ENCODE measurements at places on chromosomes 7 and 10. TPM values are rescaled to one million over a fixed set of nuclear protein-coding genes. Genes with fewer than 3 reads are reported as not detected.

- H3K36me3 ChIP-seq = no peaks in the 10 kb centered on the region
- DNase-seq = no peak
- no peak overlapping the region for H3K27ac ChIP-seq
Observed at GRCh38 chr10:23280419-23281043, 64.1 kb downstream of the C10orf67 start.

- H3K4me1 ChIP-seq = peaks cover 33% of the 10 kb centered on the region
- H3K27me3 ChIP-seq = no peaks in the 10 kb centered on the region
- no peak overlapping the region for H3K4me3 ChIP-seq
- no peak for DNase-seq
- H3K36me3 ChIP-seq = no peaks in the 10 kb centered on the region
Observed at GRCh38 chr10:78515038-78515872, 481.6 kb downstream of the RPS24 start.

- H3K36me3 ChIP-seq = peaks cover 3% of the 10 kb centered on the region
- peaks cover 17% of the 10 kb centered on the region for H3K4me1 ChIP-seq
- no peak overlapping the region for H3K4me3 ChIP-seq
Observed at GRCh38 chr7:158707610-158708009, 3.0 kb upstream of the NCAPG2 start.

- H3K27ac ChIP-seq = no peak overlapping the region
- H3K4me1 ChIP-seq = no peaks in the 10 kb centered on the region
- no peak for DNase-seq
Observed at GRCh38 chr10:50528206-50528605, 95.5 kb downstream of the SGMS1 start.

DNA sequence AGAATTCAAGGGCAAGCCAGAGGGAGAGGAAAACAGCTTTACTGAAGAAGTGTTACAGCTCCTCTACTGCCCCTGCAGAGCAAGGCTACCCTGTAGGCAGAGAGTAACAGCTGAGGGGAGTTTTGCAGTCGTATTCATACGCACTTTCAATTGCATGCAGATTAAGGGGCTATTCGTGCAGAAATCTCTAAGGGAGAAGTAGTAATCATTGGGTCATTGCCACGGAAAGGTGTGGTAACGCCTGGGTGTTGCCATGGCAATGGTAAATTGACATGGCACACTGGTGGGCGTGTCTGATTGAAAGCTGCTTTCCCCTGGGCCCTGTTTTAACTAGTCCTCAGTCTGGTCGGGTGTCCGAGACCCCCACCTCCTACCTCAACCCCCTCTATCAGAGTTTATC is 227.2 kb downstream of the NSUN6 start:
- H3K4me3 ChIP-seq = no peak overlapping the region
- DNase-seq = no peak

DNA sequence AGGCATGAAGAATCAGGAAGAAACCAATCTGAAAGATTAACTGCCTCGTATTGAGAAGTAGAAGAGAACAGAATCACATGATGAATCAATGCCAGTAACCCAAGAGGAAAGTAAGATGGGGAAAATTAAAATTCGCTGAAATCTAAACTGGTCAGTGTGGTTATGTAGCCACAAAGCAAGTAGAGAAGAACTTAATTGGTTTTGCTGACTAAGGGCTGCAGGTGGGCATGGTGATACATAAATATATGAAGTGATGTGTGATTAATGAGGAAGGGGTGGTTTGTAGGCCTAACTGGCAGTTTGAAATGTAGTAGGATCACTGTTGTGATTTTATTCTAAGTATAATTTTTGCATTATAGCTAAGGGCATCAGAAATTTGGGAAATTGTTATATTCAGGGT is 83.5 kb upstream of the LRRTM3 start:
- no peaks in the 10 kb centered on the region for H3K4me1 ChIP-seq
- no peak for DNase-seq
- no peak overlapping the region for H3K27ac ChIP-seq
- H3K4me3 ChIP-seq = no peak overlapping the region

GRCh38 chr10:15856328-15857015 is 3.8 kb downstream of the MINDY3 start:
- no peak for DNase-seq
- peaks cover 4% of the 10 kb centered on the region for H3K4me1 ChIP-seq
- peaks cover 3% of the 10 kb centered on the region for H3K36me3 ChIP-seq
- H3K27me3 ChIP-seq = no peaks in the 10 kb centered on the region
- no peak overlapping the region for H3K27ac ChIP-seq
- no peak overlapping the region for H3K4me3 ChIP-seq

DNA sequence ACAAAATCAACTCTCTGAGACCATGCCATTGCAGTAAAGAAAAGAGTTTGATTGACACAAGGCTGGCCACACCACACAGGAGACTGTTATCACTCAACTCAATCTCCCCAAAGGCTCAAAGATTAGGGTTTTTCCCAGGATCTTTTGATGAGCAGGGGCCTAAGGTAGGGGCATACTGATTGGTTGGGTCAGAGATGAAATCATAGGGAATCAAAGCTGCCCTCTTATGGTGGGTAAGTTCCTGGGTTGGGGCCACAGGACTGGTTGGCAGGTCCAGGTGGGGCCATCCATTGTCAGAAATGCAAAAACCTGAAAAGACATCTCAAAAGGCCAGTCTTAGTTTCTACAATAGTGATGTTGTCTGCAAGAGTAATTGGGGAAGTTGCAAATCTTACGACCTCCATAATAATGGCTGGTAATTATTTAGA is 91.6 kb downstream of the AKR1D1 start:
- DNase-seq = no peak
- H3K36me3 ChIP-seq = no peaks in the 10 kb centered on the region

DNA sequence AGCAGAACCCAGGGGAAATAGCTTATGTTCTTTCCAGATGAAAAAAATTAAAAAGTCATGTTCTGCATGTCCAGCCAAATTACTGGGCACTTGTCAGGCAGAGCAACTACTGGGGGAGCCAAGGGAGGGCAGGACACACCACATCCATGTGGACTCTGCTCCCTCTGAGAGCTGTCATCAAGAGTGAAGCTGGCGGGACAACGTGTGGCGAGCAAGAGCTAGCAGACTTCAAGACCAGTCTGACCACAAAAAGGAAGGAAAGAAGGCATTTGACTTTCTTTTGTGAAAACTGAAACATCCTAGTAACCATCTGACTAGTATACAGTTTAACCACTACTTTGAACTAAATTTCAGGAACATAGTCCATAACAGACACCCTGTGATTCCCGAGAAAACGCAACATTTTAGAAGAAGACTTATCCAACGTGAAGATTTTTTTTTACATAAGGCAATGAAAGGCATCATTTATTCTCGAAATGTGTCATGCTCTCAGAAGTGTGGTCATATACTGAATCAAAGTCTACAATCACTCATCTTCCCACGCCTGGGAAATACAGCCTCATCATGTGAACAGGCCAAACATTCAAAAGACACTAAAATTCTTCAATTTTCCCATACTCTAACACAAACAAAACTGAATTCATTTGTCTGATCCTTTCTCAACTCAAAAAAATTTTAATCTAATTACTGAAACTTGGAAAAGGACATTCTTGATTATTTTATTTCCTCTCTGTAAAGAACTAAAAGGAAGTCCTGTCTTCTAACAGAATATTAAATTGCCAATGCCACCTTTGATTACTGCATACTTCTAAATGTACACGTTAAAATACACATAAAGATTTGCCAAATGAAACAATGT is 15.5 kb downstream of the CYTH3 start:
- no peak for DNase-seq
- H3K27ac ChIP-seq = peak overlapping the region; percentile 18
- H3K4me3 ChIP-seq = no peak overlapping the region
- no peaks in the 10 kb centered on the region for H3K27me3 ChIP-seq
- H3K4me1 ChIP-seq = peaks cover 13% of the 10 kb centered on the region
- H3K36me3 ChIP-seq = no peaks in the 10 kb centered on the region

GRCh38 chr7:27635728-27636127 is 27.0 kb downstream of the HIBADH start:
- no peak for DNase-seq
- no peak overlapping the region for H3K4me3 ChIP-seq
- H3K4me1 ChIP-seq = peaks cover 3% of the 10 kb centered on the region
- H3K27ac ChIP-seq = no peak overlapping the region
- no peaks in the 10 kb centered on the region for H3K36me3 ChIP-seq

- no peak for DNase-seq
- H3K27ac ChIP-seq = peak overlapping the region; percentile 58
- no peaks in the 10 kb centered on the region for H3K36me3 ChIP-seq
- no peak overlapping the region for H3K4me3 ChIP-seq
- H3K27me3 ChIP-seq = no peaks in the 10 kb centered on the region
- no peaks in the 10 kb centered on the region for H3K4me1 ChIP-seq
Observed at GRCh38 chr7:16062269-16062668, 359.1 kb downstream of the CRPPA start.

DNA sequence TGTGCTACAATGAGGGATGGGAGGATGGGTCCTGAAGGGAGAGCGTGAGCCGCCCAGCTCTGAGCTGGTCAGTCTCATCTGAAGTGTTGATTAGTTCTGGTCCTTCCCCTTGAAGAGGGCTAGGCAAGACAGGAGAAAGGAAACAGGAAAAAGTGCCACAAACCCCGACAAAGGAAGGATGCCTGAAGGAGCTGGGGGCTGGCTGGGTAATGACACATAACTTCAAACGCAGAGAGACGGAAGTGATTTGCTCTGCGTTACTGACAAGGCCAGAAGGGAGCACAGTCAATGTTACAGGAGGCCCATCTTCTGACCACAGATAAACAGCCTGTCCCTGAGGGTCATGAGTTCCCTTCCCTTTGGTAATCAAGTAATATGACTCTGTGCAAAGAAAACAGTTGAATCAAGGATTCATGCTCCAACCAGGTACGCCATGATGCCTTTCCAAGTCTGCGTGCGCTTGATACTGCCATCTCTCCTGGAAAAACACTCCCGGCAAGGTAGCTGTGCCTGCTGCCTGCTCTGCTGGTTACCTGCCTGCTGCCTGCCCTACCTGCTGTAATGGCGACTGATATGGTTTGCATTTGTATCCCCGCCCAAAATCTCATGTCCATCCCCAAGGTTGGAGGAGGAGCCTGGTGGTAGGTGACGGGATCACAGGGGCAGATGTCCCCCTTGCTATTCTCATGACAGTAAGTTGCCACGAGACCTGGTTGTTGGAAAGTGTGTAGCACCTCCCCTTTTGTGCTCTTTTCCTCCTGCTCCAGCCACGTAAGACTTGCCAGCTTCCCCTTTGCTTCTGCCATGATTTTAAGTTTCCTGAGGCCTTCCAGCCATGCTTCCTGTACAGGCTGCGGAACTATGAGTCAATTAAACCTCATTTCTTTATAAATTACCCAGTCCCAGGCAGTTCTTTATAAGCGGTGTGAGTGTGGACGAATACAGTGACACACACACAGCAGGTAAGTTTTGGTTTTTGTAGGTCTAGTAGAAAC is 57.9 kb downstream of the GRB10 start:
- H3K36me3 ChIP-seq = peaks cover 8% of the 10 kb centered on the region
- H3K27me3 ChIP-seq = no peaks in the 10 kb centered on the region
- H3K27ac ChIP-seq = no peak overlapping the region
- H3K4me3 ChIP-seq = no peak overlapping the region
- no peak for DNase-seq
- peaks cover 14% of the 10 kb centered on the region for H3K4me1 ChIP-seq

- peaks cover 35% of the 10 kb centered on the region for H3K4me1 ChIP-seq
- DNase-seq = no peak
- no peak overlapping the region for H3K4me3 ChIP-seq
Observed at GRCh38 chr10:78859769-78860168, 209.0 kb upstream of the ZMIZ1 start.

The RADIL gene
- total RNA-seq = 7.5 TPM

The SMKR1 gene
- total RNA-seq = 2.9 TPM

The IFIT3 gene
- total RNA-seq = 17.4 TPM

The MYPN gene
- 0.10 TPM for total RNA-seq

The FZD1 gene
- 23.9 TPM for total RNA-seq

The ASB10 gene
- total RNA-seq = not detected

The NUTM2E gene
- total RNA-seq = 0.79 TPM

The SDK1 gene
- 11.6 TPM for total RNA-seq
